ENCODE measurements at places on chromosomes 12 and 14. TPM values are rescaled to one million over a fixed set of nuclear protein-coding genes. Genes with fewer than 3 reads are reported as not detected.

The ATP23 gene
- 8.3 TPM for total RNA-seq

DNA sequence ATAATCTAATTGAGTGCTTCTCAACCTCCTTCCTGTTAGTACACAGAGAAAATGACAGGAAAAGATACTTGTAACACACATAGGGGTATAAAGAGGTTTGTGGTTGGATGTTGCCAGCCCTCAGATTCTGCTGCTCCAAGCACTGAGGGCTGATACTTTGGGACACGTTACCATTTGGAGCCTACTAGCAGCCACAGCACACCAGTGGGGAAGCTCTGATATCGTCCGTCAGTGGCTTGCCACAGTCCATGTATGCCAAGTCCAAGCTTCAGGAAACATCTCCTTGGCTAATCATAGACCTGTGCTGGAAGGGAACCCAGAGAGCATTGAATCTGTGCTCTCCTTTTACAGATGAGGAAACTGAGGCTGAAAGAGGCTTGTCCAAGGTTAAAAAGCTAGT is 22.3 kb downstream of the B4GALNT3 start:
- DNase-seq, result no peak

DNA sequence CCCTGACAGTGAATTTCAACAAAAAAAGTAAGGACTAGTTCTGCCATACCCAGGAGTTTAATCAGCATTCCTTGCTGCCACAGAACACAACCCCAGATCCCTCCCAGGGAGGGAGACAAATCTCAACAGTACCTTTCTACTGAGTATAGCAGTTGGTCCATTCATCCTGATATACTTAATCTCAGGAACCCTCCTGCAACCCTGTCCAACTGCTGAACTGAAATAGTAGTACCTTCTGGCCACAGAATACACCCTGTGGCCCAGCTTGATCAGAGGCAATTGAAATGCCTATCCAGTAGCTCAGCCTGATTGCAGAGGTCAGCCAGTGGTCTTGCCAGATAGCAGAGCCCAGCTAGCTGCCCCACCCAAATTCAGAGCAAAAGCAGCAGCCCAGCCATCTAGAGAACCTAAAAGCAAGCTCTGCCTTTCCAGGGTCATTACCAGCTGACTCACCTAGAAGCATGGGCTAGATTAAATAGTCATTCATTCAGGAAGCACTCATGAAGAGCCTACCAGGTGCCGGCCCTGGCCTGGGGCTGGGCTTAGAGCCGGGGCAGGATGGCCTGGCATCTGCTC is 40.0 kb upstream of the RHOJ start:
- DNase-seq, result no peak

GRCh38 chr12:13790317-13790716 is 191.1 kb downstream of the GRIN2B start:
- no peak for DNase-seq

The PIWIL1 gene
- not detected for total RNA-seq

The BRMS1L gene
- 8.2 TPM for total RNA-seq

Measured in activated CD4-positive, alpha-beta T cell treated with anti-CD3 and anti-CD28 coated beads, Interleukin-2, amount 10 ng/mL, durations not matched to agents 24 days and 14 days (primary cell).